ENCODE measurements at places on chromosomes 7 and 10.

DNA sequence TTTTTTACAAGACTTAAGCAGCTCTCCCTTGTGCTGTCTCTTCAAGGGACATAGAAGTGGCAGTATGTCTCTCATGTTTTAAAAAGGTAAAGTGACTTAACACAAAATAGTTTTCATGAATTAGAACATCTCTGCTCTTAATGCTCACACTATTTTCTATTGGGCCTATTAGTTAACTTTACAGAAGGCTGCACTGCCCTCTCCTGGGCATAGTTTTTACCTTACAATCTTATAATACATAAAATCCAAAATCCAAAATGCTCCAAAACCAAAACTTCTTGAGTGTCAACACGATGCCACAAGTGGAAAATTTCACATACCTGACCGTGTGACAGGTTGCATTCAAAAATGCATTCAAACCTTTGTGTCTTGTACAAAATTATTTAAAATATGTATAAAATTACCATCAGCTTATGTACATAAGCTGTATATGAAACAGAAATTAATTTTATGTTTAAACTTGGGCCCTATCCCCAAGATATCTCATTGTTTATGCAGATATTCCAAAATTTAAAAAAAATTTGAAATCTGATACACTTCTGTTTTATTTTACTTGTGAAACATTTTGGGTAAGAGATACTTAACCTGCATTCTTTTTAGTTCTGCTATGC is 25.8 kb downstream of the TES start:
- no peak for DNase-seq

- no peak for DNase-seq
Measured at GRCh38 chr10:110824152-110824441, 47.6 kb upstream of the PDCD4 start.

GRCh38 chr7:150979713-150980390 is 1.7 kb upstream of the KCNH2 start:
- no peak for DNase-seq

GRCh38 chr7:145543242-145543641 is 573.4 kb upstream of the CNTNAP2 start:
- DNase-seq: no peak

DNA sequence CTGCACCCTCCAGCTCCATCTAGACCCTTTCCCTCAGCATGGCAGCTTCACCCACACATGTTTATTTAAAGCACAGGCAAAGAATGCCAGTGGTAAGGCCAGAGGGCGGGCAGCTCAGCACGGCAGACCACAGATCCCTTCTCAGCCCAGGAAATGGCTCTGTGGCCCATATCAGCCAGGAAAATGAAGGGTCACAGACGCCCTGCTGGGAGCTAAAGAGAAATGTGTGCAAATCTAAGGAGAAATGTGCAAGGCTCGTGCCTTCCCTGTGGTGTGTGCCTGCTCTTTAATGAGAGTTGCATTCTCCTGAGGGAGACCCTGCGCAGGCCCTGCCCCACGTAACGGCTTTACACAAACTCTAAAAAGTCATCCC is 23.0 kb downstream of the PTPRN2 start:
- no peak for DNase-seq

DNA sequence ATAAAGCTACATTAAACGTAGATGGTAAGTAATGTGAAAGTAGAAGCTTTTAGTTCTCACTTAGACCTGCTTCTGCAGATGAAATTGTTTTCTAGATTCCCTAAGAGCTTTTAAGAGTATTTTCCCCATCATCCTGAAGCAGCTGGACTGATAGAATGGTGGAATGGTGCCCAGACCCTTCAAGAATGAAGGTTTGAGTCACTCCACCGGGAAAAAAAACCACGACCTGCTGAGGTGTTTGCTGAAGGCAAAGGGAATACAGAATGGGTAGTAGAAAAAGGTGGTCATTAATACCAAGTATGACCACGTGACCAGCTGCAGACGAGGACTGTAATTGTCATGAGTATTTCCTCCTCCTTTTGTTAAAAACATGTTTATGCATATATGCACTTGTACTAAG is 79.2 kb upstream of the PTPRZ1 start:
- DNase-seq: no peak

DNA sequence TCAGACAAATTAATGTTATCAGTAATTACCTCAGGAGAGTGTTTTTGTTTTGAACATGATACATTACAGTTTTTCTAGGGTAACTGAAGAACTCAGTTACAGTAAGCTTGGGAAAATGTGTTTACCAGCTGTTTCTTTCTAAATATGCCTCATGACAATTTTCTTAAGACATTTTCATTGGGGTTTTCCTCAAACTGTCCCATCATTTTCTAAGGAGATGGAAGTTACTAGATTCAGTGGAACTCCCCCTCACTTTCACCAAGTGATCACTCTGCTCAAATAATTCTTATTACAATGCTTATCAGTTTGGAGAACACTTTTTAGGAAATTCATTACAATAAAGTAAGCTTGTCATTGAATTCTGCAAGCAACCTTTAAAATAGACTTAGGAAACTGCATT is 6.4 kb upstream of the SPAG6 start:
- DNase-seq: no peak

DNA sequence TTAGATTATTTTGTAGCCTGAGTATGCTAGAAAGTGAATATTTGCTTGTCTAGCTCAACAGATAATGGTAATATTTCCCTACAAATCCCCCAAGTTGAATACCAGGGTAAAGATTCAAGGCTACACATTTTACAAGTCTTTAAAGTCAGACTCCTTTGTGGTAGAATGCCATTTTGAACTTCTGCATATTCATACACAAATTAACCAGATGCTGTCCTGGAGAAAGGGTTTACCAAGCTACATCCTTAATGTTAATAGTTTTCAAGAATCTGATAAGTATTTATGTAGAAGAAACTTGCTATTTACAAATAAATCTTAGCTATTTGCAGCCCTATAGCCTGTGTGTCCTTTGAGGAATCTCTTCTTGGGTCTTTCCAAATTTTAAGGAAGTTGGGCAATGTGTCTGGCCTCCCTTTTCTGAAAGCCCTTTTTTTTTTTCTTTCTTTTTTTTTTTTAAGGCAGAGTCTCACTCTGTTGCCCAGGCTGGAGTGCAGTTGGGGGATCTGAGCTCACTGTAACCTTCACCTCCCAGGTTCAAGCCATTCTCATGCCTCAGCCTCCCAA is 82.6 kb downstream of the CPEB3 start:
- no peak for DNase-seq

DNA sequence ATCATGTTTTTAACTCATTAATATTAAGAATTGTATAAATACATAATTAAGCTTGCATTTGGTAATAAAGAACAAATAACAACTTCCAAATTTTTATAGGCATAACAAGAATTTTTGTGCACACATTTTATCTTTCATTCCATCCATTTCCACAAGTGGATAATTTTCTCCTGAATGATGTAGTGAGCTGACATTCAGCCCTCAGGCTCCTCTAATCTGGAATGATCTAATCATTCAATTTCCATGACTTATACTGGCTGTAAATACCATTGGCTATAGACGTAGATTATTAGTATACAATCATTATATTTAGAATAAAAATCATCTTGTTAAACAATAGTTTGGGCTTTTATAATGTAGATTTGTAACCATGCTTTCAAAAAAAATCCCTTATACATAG is 287.2 kb upstream of the GHITM start:
- DNase-seq: no peak

GRCh38 chr10:132875435-132875834 is 66.9 kb downstream of the CFAP46 start:
- no peak for DNase-seq

GRCh38 chr7:77403957-77404356 is 12.2 kb downstream of the GSAP start:
- no peak for DNase-seq

GRCh38 chr7:130947792-130948580 is 214.0 kb upstream of the KLF14 start:
- no peak for DNase-seq

DNA sequence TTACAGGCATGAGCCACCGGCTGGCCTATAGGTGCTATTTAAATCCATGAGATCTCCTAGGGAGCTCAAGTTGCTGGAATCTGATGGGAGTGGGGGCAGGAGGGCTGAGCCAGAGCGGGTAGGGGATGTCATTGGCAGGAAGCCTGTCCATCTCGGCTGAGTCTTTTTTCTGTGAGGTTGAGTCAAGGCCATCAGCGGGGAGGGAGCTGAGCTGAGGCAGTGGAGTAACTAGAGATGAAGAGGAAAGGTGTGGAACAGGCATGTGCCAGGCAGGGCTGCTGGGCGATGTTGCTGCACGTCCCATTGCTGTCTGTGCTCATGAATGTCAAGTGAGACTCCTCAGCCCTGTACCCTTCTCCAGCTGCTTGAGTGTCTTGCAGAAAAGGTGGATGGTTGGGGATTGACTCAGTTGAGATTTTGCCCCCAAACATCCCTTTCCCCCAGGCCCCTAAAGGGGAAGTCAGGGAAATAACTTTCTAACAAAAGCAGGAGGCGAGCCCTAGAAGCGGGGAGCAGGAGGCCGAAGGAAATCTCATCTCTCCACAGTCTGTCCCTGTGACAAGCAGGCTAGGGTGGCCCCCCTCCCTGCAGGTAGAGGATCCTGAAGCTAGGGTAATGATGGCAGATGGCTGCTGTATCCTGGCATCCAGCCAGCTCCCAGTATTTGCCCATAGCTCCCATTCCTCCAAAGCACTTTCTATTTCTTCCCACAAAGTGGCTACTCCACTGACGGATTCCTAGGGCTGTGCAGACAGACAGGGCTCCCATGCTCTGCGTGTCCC is 5.4 kb downstream of the ATP6V1F start:
- DNase-seq: no peak

GRCh38 chr10:92014620-92015019 is 91.0 kb downstream of the BTAF1 start:
- DNase-seq: no peak

- DNase-seq: no peak
Measured at GRCh38 chr7:95859429-95859828, 87.1 kb downstream of the DYNC1I1 start.

DNA sequence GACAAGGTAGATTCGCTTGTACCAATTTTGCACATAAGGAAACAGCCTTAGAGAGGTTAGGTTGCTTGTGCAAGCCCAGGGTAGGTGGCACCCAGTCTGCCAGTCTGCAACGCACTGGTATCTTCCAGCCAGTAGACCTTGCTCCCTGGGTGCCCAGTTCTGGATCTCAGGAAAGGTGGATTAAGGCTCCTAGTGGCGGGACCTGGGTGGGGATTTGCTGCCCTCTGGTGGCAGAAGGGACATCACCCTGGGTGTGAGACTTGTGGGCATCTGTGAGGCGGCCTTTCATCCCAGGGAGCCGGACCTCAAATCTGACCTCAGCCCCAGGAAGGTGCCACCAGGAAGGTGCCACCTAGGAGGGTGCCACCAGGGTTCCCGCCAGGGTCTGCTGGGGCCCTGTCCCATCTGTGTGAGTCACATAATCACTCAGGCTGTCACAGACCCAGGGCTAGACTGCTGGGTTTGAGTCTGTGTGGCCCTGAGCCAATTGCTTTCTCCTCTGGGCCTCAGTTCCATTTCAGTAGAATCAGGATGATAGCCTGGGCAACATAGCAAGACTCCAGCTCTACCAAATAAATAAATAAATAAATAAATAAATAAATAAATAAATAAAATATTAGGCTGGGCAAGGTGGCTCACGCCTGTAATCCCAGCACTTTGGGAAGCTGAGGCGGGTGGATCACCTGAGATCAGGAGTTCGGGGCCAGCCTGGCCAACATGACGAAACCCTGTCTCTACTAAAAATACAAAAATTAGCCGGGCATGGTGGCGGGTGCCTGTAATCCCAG is 5.3 kb upstream of the PRKRIP1 start:
- peak; percentile 69 for DNase-seq

GRCh38 chr7:70647801-70648498 is 484.0 kb upstream of the GALNT17 start:
- no peak for DNase-seq

- DNase-seq: no peak
Measured at GRCh38 chr7:15225981-15226380, 323.4 kb upstream of the DGKB start.

DNA sequence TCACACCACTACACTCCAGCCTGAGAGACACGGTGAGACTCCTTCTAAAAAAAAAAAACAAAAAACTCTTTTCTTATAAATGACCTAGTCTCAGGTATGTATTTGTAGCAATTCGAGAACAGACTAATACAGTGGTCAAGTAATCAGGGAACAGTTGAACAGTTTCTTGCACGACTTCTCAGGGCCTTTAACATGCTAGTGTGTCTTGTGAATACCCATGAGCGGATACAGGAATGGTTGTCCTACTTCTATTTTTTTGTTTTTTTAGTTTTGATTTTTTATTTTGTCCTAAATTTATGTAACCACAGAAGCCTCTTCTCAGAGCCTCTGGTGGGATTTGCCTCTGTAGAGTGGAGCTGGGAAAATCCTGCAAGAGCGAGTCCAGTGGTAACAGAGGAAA is 71.0 kb upstream of the NANOS1 start:
- DNase-seq: no peak

GRCh38 chr10:21989453-21990154 is 13.9 kb downstream of the DNAJC1 start:
- DNase-seq: no peak

GRCh38 chr7:133699386-133699785 is 427.8 kb upstream of the LRGUK start:
- no peak for DNase-seq

DNA sequence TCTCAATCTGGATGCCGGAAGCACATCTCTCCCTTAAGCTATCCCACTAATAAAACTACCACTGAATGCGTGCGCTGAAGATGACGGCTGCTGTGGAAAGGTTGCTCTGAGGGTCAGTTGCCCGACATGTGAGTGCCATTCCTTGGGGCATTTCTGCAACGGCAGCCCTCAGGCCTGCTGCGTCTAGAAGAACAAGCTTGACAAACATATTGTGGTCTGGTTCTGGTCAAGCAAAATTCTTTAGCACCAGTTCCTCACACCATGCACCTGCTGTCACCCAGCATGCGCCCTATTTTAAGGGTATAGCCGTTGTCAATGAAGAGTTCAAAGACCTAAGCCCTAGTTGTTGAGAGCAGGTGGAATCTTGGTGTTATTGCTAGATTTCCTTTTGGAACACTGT is 184.2 kb downstream of the SRPK2 start:
- no peak for DNase-seq

GRCh38 chr7:157490465-157490912 is 153.7 kb downstream of the DNAJB6 start:
- no peak for DNase-seq

DNA sequence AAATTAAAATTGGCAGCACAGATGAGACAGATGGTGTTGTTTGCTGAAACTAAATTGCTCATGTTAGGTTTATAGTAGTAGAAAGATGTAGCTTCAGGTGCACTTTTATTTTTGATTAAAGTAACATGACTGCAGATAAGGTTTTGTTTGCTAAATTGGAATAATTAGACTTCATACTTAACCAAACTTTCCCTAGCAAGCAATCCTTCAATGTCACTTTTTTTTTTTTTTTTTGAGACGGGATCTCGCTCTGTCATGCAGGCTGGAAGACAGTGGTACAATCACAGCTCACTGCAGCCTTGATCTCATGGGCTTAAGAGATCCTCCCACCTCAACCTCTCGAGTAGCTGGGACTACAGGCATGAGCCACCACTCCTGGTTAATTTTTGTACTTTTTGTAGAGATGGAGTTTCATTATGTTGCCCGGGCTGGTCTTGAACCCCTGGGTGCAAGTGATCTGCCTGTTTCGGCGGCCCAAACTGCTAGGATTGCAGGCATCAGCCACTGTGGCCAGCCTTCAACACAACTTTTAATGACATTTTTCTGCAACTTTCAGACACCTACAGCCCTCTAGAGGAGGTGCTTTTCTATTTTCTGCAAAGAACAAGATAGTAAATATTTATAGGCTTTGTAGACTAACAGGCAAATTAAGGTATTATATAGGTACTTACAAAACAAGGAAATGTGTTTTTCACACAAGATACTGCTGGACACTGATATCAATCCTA is 84.8 kb upstream of the CCNY start:
- no peak for DNase-seq

Data from activated B cell treated with CpG ODN at 0.5 μM for 24 hours (primary cell).